SJCRH30 (cell line): ENCODE measurements at places on chromosomes 5 and 9. TPM values are rescaled to one million over a fixed set of nuclear protein-coding genes. Genes with fewer than 3 reads are reported as not detected.

Gene TMOD1
- total RNA-seq, result 0.43 and 0.55 TPM in 2 replicates

Gene CCT5
- 397 and 405 TPM in 2 replicates for total RNA-seq

- no peak for DNase-seq
Measured at GRCh38 chr9:131960311-131960710, 119.4 kb downstream of the MED27 start.

DNA sequence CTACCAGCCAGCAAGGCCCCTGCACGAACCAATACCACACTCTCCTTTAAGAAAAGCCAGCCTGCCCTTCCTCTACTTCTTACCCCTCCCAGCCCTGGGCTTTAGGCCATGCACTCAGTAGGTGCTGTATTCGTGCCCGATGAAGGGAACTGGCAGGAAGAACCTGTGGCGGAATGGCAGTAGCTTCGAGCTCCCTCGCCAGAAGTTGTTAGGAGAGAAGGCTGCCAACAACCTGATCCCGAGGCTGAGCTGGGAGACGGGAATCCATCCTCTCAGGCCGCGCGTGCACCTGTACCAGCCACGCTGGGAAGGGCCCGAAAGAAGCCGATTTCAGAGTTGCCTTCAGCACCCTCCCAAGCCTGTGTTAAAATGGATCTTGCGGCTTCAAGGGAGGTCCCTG, 45.3 kb upstream of the AKNA start:
- no peak for DNase-seq

DNA sequence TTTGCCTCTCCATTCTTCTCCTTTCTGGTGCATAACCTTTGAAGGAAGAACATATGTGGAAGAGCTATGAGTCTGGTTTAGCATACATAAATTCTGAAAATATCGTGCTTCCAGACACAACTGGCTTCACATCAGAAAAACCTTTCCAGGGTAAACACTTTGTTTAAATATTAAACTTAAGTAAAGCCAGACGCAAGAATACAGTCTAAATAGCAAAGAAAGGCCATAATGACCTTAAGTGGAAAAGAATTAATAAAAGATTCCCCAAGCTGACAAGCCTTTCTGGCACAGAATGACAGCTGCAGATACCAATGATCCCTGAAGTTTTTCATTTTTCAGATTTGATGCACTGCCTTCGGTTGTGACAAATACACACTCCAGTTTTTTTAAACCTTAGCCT, 13.5 kb upstream of the TSSK1B start:
- no peak for DNase-seq

DNA sequence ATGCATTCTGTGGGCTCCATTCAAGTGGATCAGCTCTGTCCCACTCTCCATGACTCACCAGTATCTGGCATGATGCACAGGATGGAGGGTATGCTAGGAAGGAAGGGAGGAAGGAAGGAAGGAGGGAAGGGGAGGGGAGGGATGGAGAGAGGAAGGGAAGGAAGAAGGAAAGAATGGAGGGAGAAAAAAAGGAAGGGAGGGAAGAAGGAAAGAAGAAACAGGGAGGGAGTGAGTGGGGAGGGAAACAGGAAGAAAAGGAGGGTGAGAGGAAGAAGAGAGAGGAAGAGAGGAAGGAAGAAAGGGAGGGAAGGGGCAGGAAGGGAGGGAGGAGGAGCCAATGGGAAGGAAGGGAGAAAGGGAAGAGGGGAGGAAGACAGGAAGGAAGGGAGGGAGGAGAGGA, 5.3 kb upstream of the BARHL1 start:
- DNase-seq, result no peak

GRCh38 chr5:175814691-175815090, 56.7 kb upstream of the CPLX2 start:
- peak; percentile 70 for DNase-seq

DNA sequence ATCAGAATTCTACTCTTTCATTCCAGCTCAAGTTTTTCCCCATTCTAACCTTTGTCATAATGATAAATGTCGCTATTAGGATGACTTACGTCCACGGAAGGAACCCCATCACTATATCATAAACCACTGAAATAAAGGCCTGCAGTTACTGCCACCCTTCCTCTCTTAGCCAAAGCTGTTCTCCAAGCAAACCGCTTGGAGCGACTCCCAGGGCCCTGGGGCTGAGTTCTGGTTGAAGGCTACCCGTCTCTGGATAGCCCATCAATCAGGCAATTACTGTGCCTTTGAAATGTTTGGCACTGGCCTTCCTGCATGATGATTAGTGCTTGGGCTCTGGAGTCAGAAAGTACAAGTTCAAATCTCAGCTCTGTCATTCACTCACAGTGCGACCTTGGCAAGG, 386.0 kb downstream of the SPOCK1 start:
- no peak for DNase-seq
